ENCODE measurements at places on chromosomes 6 and 20.

- peak; percentile 87 for DNase-seq
Observed at GRCh38 chr20:4038047-4038459, 22.7 kb upstream of the RNF24 start.

GRCh38 chr6:153001767-153002612 lies 519 bp downstream of the MTRF1L start:
- no peak for DNase-seq

GRCh38 chr20:60137657-60138245 lies 179.5 kb downstream of the CDH26 start:
- DNase-seq: no peak

- no peak for DNase-seq
Observed at GRCh38 chr20:19742974-19743639, 15.0 kb upstream of the RIN2 start.

- DNase-seq: no peak
Observed at GRCh38 chr6:140566781-140567277, 1192.4 kb upstream of the CITED2 start.

Data from GM19239 (cell line).